ENCODE measurements at places on chromosomes 3 and 15.

DNA sequence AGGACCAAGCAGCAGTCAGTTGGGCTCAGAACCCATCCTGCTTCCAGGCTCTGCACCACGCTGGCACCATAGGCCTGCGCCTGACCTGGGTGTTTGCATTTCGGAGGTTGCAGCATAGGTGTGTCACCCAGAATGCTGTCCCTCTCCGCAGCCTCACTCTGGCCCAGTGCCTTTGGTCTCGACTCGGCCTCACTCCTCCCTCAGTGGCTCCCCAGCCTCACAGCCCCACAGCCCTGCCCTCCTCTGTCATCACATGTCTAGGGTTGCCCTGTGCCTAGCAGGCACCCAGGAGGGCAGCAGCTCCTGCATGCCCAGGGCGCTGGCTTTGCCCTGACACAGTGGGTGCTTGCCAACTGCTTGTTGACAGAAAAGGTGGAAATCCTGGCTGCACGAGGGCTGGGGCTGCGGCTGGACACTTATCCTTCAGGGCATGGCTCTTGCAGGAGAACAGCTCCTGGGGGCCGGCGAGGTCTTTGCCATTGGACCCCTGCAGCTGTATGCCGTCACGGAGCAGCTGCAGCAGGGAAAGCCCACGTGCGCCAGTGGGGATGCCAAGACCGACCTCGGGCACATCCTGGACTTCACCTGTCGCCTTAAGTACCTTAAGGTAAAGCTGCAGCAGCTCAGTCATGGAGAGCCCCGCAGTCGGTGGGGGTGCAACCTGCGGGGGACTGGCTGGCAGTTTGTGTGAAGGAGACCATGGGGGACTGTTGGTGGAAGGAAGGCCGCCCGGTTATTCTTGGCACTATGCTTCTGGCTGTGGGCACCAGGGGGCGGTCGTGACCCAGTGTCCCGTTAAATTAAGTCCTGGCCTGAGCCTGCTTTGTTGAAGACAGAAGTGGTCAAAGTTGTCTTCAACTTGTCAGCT lies 16.2 kb downstream of the NISCH start:
- no peak for DNase-seq

DNA sequence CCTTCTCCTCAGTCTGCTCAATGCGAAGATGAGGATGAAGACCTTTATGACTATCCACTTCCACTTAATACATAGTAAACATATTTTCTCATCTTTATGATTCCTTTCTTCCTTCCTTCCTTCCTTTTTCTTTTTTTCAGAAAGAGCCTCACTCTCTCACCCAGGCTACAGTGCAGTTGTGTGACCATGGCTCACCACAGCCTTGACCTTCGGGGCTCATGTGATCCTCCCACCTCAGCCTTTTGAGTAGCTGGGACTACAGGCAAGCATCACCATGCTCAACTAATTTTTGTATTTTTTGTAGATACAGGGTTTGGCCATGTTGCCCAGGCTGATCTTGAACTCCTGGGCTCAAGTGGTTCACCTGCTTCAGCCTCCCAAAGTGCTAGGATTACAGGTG lies 52.0 kb upstream of the RAP2B start:
- DNase-seq: no peak

DNA sequence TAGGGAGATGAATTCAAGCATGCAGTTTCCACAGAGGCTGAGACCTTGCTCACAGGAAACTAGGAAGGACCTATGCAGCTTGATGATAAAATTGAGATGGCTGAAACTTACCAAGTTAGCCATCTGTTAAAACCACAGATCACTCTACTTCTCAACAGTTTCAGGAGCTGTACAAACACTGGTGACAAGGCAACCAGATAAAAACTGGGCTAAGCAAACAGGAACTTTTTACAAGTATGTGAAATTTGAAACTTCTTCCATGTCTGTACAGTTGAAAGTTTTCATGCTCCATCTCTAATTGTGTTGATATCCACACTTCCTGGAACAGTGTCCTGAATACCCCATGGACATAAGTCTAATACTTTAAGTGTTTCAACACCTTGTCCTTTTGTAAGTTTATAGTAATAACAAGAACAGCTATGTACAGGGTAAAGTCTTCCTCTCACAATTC lies 78.2 kb downstream of the FAIM start:
- DNase-seq: no peak

- no peak for DNase-seq
Measured at GRCh38 chr15:58552505-58553364, 120.9 kb downstream of the LIPC start.

DNA sequence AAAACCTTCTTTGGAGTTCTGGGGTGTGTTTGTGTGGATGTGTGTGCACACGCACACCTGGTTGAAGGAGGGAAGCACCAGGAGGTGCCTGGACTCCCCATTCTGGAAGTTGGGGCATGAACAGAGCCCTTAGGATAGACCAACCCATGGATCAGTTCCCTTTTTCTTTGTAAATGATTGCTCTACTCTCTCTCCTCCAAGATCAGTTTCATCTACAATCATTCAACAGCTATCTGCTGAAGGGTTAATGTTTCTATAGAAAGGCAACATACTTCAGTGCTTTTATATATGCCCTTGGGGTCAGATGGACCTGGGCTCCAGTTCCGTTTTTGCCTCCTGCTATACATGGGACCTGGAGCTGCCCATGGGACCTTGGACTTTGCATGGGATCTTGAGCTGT lies 352.1 kb upstream of the CFAP20DC start:
- DNase-seq: no peak

GRCh38 chr3:156461889-156462288 lies 93.0 kb downstream of the SSR3 start:
- no peak for DNase-seq

- no peak for DNase-seq
Measured at GRCh38 chr15:69035205-69035917, 20.9 kb downstream of the NOX5 start.

DNA sequence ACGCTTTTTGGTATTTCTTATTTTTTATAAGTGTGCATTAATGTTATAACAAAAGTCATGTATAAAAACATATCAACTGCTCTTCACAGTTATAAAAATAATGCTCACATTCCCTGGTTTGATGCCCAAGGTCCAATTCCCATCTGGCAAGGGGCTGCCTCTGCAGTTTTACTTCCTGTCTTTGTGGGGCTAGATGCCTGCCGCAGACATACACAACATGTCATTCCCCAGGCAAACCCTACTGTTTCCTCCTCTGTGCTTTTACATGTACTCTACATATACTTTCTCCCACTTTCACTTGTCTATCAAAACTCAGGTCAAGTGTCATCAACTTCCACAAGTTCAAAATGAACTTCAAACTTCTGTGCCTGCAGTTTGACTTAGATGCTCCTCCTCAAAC lies 60.5 kb upstream of the ETV5 start:
- no peak for DNase-seq

DNA sequence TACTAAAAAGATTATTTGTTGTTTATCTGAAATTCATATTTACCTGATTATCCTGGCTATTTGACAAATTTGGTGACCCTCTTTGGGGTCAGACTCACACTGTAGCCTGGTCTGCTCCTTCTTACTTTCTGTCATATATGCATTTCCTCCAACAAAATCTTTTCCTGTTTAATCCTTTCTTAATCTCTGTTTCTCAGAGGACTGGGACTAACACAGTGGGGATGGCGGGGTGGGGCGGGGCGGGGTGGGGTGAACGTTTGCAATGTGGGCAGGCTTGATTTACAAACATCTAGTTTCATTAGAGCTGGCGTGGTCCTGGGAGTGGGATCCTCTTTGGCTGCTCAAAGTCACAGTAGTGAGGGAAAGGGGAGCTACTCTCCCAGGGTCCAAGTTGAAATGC lies 35.3 kb upstream of the CDCP1 start:
- no peak for DNase-seq

- DNase-seq: no peak
Measured at GRCh38 chr3:142072816-142073215, 76.5 kb downstream of the TFDP2 start.

GRCh38 chr3:105495021-105495420 lies 128.3 kb downstream of the ALCAM start:
- DNase-seq: no peak

GRCh38 chr3:32414522-32415202 lies 23.0 kb downstream of the CMTM7 start:
- no peak for DNase-seq

DNA sequence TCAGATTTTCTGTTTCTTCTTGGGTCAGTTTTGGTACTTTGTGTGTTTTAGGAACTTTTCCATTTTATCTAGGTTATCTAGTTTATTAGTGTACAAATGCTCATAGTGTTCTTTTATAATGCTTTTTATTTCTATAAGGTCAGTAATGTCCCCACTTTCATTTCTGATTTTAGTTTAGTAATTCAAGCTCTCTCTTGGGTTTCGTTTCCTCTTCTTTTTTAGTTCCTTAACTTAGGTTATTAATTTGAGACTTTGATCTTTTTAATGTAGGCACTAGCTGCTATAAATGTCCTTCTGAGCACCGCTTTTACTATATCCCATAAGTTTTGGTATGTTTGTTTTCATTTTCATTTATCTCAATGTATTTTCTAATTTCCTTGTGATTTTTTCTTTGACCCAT lies 27.0 kb upstream of the CD200R1L start:
- no peak for DNase-seq

GRCh38 chr15:55683376-55683775 lies 59.6 kb downstream of the PRTG start:
- no peak for DNase-seq

DNA sequence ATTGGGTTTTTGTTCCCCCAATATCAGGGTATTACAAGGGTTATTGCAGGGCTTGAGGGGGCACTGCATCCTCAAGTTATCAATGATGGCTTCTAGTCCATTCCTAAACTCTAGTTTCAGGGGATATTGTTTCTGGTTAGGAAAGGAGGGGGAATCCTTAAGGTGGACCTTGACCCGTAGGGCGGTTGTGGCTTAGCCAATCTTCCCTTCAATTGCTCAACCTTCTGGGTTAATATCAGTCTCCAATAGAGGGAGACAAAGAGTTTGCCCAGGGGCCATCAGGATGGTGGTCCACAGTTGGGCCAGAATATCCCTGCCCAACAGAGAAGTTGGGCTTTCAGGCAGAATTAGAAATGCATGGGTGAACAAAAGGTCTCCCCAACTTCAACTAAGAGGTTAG lies 214.9 kb downstream of the BCHE start:
- no peak for DNase-seq

GRCh38 chr3:186107215-186108105 lies 1.4 kb downstream of the ETV5 start:
- peak; percentile 93 for DNase-seq

DNA sequence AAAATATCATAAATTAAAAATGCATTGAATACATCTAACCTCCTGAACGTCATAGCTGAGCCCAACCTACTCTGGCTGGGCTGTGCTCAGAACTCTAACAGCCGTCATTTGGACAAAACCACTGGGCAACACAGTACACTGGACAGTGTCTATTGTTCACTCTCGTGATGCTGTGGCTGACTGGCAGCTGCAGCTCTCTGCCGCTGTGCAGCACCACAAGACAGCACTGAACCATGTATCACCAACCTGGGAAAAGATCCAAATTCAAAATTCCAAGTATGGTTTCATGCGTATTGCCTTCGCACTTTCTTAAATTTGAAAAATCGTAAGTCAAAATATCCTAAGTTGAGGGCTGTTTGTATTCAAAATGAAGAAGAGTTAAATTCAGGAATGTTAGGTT lies 145.1 kb upstream of the CNTN4 start:
- DNase-seq: no peak

- DNase-seq: no peak
Measured at GRCh38 chr3:151962912-151963311, 89.5 kb downstream of the SUCNR1 start.

DNA sequence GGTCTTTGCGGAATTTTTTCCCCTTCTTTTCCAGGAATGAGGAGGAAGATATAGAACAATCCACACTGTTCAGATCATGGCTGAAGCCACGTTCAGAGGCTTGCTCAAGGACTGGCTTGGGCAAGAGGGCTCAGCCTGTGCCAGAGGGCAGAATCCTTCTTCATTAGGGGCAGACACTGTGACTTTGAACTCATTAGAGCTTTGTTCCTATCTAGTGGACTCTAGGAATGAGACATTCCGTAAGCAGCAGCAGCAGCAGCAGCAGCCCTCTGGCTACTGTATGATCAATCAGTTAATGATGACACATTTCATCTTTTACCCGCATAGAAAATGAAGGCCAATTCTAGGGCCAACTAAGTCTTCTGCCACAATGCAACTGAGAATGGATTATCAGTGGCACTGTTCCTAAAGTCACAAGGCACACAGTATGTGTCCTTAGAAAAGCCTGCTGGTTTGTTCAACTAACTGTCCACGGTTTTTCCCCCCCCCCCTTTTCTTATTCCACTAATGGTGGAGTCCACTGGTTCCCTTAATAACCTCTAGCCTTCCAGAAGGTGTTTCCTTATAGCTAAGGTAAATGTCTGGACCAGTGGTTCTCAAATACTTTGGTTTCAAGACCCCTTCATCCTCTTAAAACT lies 1.7 kb upstream of the RAB8B start:
- no peak for DNase-seq

- DNase-seq: no peak
Measured at GRCh38 chr3:172135185-172135584, 95.8 kb downstream of the FNDC3B start.

GRCh38 chr3:50516440-50516871 lies 13.0 kb upstream of the CACNA2D2 start:
- DNase-seq: no peak

DNA sequence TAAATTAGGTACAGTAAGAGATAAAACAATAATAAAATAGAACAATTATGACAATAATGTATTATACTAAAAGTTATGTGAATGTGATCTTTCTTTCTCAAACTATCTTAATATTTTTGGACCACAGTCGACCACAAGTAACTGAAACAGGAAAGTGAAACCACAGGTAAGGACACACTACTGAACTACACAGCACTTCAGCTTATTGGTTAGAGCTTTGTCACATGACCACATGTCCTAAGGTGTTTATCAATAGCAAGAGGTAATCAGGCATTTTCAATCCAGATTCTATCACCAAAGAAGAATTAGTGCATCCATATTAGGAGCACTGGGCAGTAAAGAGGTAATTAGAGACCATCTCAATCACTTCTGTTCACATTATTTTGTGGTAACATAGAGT lies 392.8 kb downstream of the RSL24D1 start:
- DNase-seq: no peak

- DNase-seq: no peak
Measured at GRCh38 chr3:18010001-18010400, 267.6 kb upstream of the TBC1D5 start.

GRCh38 chr15:40481341-40482074 lies 10.7 kb downstream of the CHST14 start:
- no peak for DNase-seq

DNA sequence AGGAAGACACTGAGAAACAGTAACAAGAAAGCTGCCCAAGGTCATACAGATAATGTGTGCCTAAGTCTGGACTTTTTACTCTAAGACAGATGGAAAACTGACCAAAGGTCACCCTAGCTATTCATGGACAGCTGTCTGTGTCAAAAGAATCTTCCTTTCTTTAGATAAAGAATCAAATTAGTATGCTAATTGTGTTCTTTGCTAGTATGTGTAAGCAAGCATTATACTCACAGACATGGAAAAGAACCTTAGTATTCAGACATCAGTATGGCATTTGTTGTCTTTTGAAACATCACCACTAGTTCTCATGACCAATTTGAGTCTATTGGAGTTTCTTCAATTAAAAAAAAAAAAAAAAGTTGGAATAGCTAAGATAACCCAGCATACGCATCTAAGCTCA lies 91.8 kb upstream of the SOX2 start:
- DNase-seq: no peak
